ENCODE measurements at places on chromosomes 4 and X.

GRCh38 chrX:123685232-123685631, 47.6 kb downstream of the THOC2 start:
- no peak for DNase-seq

- DNase-seq, result no peak
Measured at GRCh38 chr4:37699868-37700481, 13.8 kb upstream of the RELL1 start.

- DNase-seq, result no peak
Measured at GRCh38 chr4:152633118-152633517, 46.7 kb downstream of the TMEM154 start.

DNA sequence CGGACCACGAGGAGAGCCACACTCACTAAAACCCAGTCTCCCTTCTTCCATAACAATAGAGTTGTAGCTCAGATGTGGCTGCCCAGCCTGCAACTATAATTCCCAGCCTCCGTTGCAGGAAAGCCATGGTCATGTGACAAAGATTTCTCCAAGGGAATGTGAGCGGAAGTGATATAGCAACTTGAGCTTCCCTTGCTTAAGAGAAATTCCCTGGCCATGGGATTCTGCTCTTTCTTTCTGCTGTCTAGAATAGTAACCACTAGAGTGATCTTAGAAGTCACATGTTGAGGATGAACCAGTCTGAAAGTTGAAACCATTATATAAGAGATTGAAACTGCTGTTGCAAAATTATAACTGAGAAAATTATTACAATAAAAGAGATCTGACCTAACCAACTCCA, 86.4 kb upstream of the MED14 start:
- DNase-seq, result no peak

- DNase-seq, result no peak
Measured at GRCh38 chr4:168118116-168118655, 25.8 kb downstream of the ANXA10 start.
